ENCODE measurements at places on chromosomes 16 and 17. TPM values are rescaled to one million over a fixed set of nuclear protein-coding genes. Genes with fewer than 3 reads are reported as not detected.

DNA sequence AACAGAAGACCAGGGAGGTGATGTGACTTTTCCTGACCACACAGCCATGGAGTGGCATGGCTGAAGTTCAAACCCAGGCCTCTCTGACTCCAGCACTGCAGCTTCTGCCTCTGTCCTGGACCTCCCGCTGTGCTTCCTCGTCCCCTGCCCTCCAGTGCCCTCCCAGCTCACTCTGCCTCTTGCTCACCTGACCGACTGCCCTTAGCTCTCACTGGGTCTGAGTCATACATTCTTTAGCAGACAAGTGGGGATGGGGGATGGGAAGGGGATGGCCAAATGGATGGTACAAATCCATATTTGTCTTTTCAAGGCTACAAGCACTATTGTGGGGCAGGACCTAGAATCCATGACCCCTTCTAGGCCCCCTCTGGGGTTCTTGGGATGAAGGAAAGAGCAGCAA, 33.0 kb downstream of the PITPNM3 start:
- H3K27me3 ChIP-seq, result no peaks in the 10 kb centered on the region
- no peak overlapping the region for H3K4me3 ChIP-seq
- peaks cover 3% of the 10 kb centered on the region for H3K4me1 ChIP-seq
- no peak overlapping the region for H3K27ac ChIP-seq

DNA sequence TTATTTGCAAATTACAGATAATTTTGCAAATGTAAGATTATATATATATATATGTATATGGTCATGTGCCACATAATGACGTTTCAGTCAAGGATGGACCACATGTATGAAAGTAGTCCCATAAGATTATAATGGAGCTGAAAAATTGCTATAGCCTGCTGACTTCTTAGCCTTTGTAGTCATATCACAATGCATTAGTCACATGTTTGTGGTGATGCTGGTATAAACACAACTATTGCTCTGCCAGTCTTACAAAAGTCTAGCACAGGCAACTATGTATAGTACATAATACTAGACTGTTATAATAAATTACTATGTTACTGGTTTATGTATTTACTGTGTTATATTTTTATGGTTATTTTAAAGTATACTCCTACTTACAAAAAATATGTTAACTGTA, 444.3 kb downstream of the KCNJ2 start:
- no peaks in the 10 kb centered on the region for H3K27me3 ChIP-seq
- no peak for DNase-seq
- H3K4me1 ChIP-seq, result no peaks in the 10 kb centered on the region
- no peak overlapping the region for H3K27ac ChIP-seq
- no peak overlapping the region for H3K4me3 ChIP-seq

The GSDMA gene
- total RNA-seq, result not detected

The RAB11FIP4 gene
- 0.92 TPM for total RNA-seq

- H3K4me3 ChIP-seq, result no peak overlapping the region
- no peaks in the 10 kb centered on the region for H3K27me3 ChIP-seq
- H3K36me3 ChIP-seq, result no peaks in the 10 kb centered on the region
- H3K27ac ChIP-seq, result no peak overlapping the region
Observed at GRCh38 chr16:69555437-69555836, 10.3 kb upstream of the NFAT5 start.

GRCh38 chr16:82971126-82971525, 344.4 kb downstream of the CDH13 start:
- no peaks in the 10 kb centered on the region for H3K27me3 ChIP-seq
- no peaks in the 10 kb centered on the region for H3K36me3 ChIP-seq
- no peak overlapping the region for H3K27ac ChIP-seq
- DNase-seq, result no peak
- no peaks in the 10 kb centered on the region for H3K4me1 ChIP-seq
- H3K4me3 ChIP-seq, result no peak overlapping the region

The RRAD gene
- 0.22 TPM for total RNA-seq

- H3K36me3 ChIP-seq, result no peaks in the 10 kb centered on the region
- no peak for DNase-seq
- no peaks in the 10 kb centered on the region for H3K4me1 ChIP-seq
- H3K27me3 ChIP-seq, result no peaks in the 10 kb centered on the region
- no peak overlapping the region for H3K4me3 ChIP-seq
- no peak overlapping the region for H3K27ac ChIP-seq
Observed at GRCh38 chr17:66764506-66764905, 70.4 kb upstream of the CACNG5 start.

DNA sequence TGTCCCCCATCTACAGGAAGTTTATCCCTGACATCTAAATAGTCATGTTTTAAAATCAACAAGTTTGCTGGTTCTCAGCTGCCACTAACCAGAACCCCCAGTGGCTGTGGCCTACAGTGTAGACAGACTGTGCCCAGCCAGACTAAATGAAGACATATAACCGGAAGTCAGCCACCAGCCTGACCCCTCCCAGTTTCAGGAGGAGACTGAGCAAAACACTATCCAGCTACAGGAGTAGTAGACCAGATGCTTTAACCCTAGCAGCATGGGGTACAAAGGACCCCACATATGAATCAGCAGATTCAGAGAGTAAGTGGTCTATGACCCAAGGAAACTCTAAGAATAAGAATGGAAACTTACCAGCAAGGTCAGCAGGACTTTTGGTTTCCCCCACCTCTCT, 83.4 kb downstream of the HIC1 start:
- no peaks in the 10 kb centered on the region for H3K27me3 ChIP-seq
- H3K4me1 ChIP-seq, result peaks cover 8% of the 10 kb centered on the region
- no peak for DNase-seq
- no peaks in the 10 kb centered on the region for H3K36me3 ChIP-seq
- H3K4me3 ChIP-seq, result no peak overlapping the region
- no peak overlapping the region for H3K27ac ChIP-seq

- no peak overlapping the region for H3K27ac ChIP-seq
- H3K27me3 ChIP-seq, result no peaks in the 10 kb centered on the region
- H3K36me3 ChIP-seq, result no peaks in the 10 kb centered on the region
- no peaks in the 10 kb centered on the region for H3K4me1 ChIP-seq
- no peak for DNase-seq
Observed at GRCh38 chr16:50944436-50944835, 202.6 kb downstream of the CYLD start.

DNA sequence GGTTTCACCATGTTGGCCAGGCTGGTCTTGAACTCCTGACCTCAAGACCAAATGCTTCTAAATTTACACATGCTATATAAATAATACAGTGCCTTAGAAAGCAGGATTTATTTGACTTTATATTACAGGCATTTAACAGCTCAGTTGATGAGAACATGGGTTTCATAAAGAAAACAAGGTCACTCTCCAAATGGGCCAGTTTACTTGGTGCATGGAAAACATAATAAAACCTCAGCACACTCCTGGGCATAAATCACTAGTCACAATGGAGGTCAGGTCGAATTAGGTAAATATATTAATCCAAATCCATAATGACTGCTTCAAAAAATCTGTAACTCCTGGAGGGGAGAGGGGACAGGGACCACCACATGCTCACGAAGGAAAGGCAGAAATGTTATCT, 24.5 kb downstream of the APPBP2 start:
- H3K27me3 ChIP-seq, result no peaks in the 10 kb centered on the region
- no peak for DNase-seq

The ZNF469 gene
- 6.3 TPM for total RNA-seq

The CBLN1 gene
- total RNA-seq, result not detected

Data from endothelial cell of umbilical vein (primary cell).